ENCODE measurements at places on chromosomes 1 and 21. TPM values are rescaled to one million over a fixed set of nuclear protein-coding genes. Genes with fewer than 3 reads are reported as not detected.

- no peak overlapping the region for H3K27ac ChIP-seq
- no peak overlapping the region for H3K4me3 ChIP-seq
- no peak for DNase-seq
- no peaks in the 10 kb centered on the region for H3K4me1 ChIP-seq
- no peaks in the 10 kb centered on the region for H3K36me3 ChIP-seq
Observed at GRCh38 chr1:221987860-221988520, 246.1 kb upstream of the DUSP10 start.

GRCh38 chr1:156337052-156337887 lies 822 bp downstream of the CCT3 start:
- no peak for DNase-seq
- H3K27me3 ChIP-seq = no peaks in the 10 kb centered on the region
- H3K4me1 ChIP-seq = 0 out of 2 replicates have a peak, but pooled peaks cover 2% of the 10 kb centered on the region
- H3K4me3 ChIP-seq = peak overlapping the region; percentile 89
- peaks cover 27% of the 10 kb centered on the region for H3K36me3 ChIP-seq

- no peak overlapping the region for H3K4me3 ChIP-seq
Observed at GRCh38 chr21:45016031-45016405, 58.4 kb upstream of the ADARB1 start.

- H3K4me3 ChIP-seq = no peak overlapping the region
- no peaks in the 10 kb centered on the region for H3K27me3 ChIP-seq
- no peaks in the 10 kb centered on the region for H3K4me1 ChIP-seq
- H3K27ac ChIP-seq = no peak overlapping the region
Observed at GRCh38 chr1:109535971-109536491, 3.6 kb upstream of the GPR61 start.

DNA sequence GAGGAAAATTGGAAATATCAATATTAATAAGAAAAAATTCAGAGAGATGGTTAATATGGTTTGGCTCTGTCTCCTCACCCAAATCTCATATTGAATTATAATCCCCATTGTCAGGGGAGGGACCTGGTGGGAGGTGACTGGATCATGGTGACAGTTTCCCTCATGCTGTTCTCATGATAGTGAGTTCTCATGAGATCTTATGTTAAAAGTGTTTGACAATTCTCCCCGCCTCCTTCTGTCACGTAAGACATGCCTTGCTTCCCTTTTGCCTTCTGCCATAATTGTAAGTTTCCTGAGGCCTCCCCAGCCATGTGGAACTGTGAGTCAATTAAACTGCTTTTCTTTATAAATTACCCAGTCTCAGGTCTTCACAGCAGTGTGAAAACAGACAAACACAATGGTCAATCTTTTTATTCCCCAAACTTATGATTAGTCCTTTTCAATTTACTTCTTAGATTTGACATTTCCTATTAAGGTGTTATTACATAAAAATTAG lies 11.0 kb downstream of the EGLN1 start:
- no peaks in the 10 kb centered on the region for H3K27me3 ChIP-seq
- H3K27ac ChIP-seq = no peak overlapping the region
- no peaks in the 10 kb centered on the region for H3K36me3 ChIP-seq
- DNase-seq = no peak
- H3K4me3 ChIP-seq = no peak overlapping the region

DNA sequence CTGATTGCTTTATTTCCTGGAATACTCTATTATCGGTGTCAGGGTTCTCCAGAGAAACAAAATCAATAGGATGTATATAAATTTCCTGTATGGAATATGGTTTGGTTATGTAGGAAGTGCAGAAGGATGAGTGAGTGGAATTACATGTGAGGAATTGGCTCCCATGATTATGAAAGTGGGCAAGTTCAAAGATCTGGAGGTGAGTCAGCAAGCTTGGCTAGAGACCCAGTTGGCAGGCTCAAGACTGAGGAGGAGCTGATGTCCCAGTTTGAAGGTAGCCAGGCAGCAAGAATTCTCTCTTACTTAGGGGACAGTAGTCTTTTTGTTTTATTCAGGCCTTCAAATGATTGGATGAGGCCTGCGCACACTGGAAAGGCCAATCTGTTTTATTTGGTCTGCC lies 57.5 kb downstream of the MAP3K7CL start:
- H3K36me3 ChIP-seq = no peaks in the 10 kb centered on the region
- no peak overlapping the region for H3K4me3 ChIP-seq
- DNase-seq = no peak

DNA sequence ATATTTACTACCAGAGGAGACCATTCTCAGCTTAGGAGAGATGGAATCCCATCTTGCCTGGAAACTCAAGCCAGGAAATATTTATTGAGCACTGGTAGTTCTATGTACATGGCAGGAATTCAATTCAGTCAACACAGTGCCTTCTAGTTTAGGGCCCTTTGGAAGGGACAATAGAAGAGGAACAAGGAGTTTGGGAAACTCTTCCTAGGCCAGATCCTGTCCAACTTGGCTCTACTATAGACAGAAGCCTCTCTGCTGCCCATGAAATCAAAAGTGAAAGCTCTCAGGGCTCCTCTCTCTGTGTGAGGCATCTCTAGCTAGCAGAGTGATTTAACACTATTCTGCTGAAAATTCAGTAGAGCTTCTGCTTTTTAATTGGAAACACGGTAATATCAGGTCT lies 244.6 kb upstream of the MAP1LC3C start:
- H3K4me3 ChIP-seq = no peak overlapping the region
- H3K27me3 ChIP-seq = no peaks in the 10 kb centered on the region
- H3K27ac ChIP-seq = no peak overlapping the region
- no peak for DNase-seq
- H3K36me3 ChIP-seq = no peaks in the 10 kb centered on the region

DNA sequence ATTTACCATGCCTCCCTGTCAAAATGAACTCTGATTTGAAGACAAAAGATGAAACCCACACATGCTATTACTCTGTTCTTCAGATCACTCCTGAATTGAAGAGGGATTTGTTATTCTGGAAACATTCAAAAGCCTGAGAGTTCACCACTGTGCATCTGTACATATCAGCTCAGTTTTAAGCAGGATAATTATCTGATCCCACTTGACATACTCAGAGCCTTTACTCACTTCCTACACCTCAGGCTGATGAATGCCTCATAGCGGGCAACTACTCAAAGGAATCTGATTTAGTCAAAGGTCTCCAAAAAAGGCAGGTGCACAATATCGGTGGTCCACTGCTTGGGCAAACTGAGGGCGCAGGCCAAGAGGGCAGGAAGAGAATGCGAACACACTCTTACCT lies 47.5 kb upstream of the LPAR3 start:
- H3K4me1 ChIP-seq = no peaks in the 10 kb centered on the region
- H3K36me3 ChIP-seq = no peaks in the 10 kb centered on the region
- no peak overlapping the region for H3K4me3 ChIP-seq
- H3K27me3 ChIP-seq = no peaks in the 10 kb centered on the region
- no peak overlapping the region for H3K27ac ChIP-seq

GALNT2 gene
- total RNA-seq = 83.7 TPM

SPRR4 gene
- not detected for total RNA-seq

- H3K36me3 ChIP-seq = peaks cover 4% of the 10 kb centered on the region
- 0 out of 2 replicates have a peak overlapping the region, but pooled peaks have one; percentile 19 for H3K27ac ChIP-seq
- H3K4me3 ChIP-seq = no peak overlapping the region
- H3K27me3 ChIP-seq = no peaks in the 10 kb centered on the region
Observed at GRCh38 chr1:16149146-16149545, 6.7 kb downstream of the EPHA2 start.

GRCh38 chr21:34703571-34703970 lies 34.8 kb downstream of the CLIC6 start:
- H3K4me3 ChIP-seq = no peak overlapping the region
- no peaks in the 10 kb centered on the region for H3K36me3 ChIP-seq

DNA sequence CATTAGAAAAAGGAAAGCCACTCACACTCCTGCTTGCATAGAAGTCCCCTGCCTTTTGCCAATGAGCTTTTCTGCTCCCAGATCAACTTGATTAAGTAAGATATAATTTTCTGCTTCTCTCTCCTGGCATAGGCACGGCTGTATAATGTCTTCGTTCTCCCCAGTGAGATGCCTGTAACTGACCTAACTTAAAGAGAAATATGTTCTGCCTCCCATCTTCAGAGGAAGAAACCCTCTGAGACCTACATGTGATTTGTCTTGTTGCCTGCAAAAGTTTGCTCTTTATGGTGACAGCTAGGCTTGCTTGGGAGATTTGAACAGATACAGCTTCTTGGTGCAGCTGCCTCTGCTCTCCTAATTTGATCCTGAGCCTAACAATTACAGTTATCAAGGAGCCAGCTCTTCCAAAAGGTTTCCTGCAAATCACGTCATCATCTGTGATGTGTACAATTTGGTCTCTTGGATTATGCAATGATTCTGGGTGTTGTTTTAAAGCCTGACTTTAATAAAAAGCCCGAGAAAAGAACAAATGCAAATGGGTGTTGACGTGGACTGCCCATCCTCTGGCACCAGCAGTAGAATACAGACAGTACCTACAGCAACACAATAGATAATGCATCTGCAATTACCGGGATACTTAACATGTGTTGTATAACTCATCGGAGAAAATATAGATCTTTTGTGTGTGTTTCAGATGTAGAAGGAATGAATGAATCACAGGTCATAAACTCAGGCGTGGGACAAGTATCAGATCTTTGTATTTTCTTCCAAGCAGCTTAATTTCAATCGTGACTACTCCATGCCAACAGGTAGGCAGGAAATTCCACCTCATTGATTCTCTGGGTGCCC lies 76.2 kb upstream of the KAZN start:
- no peak overlapping the region for H3K4me3 ChIP-seq
- H3K27me3 ChIP-seq = no peaks in the 10 kb centered on the region
- no peaks in the 10 kb centered on the region for H3K4me1 ChIP-seq

NMNAT2 gene
- 20.9 TPM for total RNA-seq

- no peak overlapping the region for H3K27ac ChIP-seq
- H3K36me3 ChIP-seq = no peaks in the 10 kb centered on the region
- H3K4me1 ChIP-seq = no peaks in the 10 kb centered on the region
- H3K27me3 ChIP-seq = no peaks in the 10 kb centered on the region
Observed at GRCh38 chr1:167912294-167912693, 1.6 kb downstream of the ADCY10 start.

DNA sequence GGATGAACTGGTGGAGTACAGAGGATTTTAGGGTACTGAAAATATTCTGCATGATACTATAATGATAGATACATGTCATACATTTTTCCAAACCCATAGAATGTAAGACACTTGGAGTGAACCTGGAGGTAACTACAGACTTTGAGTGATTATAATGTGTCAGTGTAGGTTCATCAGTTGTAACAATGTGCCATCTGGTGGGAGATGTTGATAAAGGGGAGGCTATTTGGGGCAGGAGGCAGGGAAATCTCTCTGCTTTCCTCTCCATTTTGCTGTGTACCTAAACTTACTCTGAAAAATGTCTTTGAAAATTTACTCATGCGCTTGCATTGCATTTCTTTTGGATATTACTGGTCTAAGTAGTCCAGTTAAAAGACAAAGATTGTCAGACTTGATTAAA lies 35.2 kb downstream of the PTBP2 start:
- H3K4me3 ChIP-seq = no peak overlapping the region
- no peaks in the 10 kb centered on the region for H3K4me1 ChIP-seq
- DNase-seq = no peak
- peaks cover 91% of the 10 kb centered on the region for H3K36me3 ChIP-seq

KIF2C gene
- 68.1 TPM for total RNA-seq

- no peak for DNase-seq
- H3K27me3 ChIP-seq = no peaks in the 10 kb centered on the region
Observed at GRCh38 chr1:24708938-24709337, 36.3 kb upstream of the CLIC4 start.

SPRR3 gene
- total RNA-seq = not detected

DNA sequence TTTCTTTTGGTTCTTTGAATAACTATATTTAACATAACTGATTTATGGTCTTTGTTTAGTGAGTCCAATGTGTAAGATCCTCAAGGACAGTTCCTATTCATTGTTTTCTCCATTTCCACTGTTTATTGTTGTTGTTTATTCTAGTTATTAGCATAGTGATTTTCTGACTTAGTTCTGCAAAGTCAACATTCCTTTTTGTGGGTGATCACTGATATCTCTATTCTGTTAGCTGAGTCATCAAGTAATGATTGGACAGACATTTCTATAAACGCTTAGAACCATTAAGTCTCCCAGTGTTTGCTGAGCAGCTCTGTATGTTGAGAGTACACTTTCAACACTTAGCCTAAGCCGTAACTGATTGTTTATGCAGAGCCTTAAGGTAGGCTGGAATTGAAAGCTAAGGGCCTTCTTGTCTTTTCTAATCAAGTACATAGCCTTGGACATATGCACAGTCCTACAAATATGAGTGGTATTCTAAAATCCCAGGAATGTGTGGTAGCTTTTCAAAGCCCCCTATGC lies 87.1 kb downstream of the SLC5A9 start:
- H3K4me3 ChIP-seq = no peak overlapping the region
- H3K27me3 ChIP-seq = no peaks in the 10 kb centered on the region
- H3K4me1 ChIP-seq = no peaks in the 10 kb centered on the region
- H3K36me3 ChIP-seq = no peaks in the 10 kb centered on the region
- no peak overlapping the region for H3K27ac ChIP-seq

MYOG gene
- not detected for total RNA-seq

SUMO3 gene
- total RNA-seq = 96.8 TPM

- H3K27ac ChIP-seq = no peak overlapping the region
- DNase-seq = no peak
- H3K36me3 ChIP-seq = no peaks in the 10 kb centered on the region
Observed at GRCh38 chr1:214075999-214076707, 88.4 kb downstream of the PROX1 start.

DNA sequence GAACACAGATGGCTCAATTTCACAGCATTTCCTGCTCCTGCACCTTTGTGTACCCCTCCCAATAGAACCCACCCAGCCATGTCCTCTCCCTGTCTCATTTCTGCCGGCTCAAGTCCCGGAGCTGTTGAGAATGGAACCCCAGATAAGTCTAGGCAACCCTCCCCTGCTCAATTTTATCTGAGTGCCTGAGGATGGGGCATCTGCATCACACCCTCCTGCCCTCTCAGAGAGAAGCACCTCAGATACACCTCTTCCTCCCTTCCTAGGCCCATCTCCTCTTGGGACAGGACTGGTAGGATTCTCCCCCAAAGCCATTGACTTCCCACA lies 1.1 kb downstream of the KIF21B start:
- H3K36me3 ChIP-seq = no peaks in the 10 kb centered on the region
- H3K4me1 ChIP-seq = peaks cover 39% of the 10 kb centered on the region
- H3K27me3 ChIP-seq = no peaks in the 10 kb centered on the region
- H3K27ac ChIP-seq = no peak overlapping the region
- H3K4me3 ChIP-seq = peak overlapping the region; percentile 64
- no peak for DNase-seq

DNA sequence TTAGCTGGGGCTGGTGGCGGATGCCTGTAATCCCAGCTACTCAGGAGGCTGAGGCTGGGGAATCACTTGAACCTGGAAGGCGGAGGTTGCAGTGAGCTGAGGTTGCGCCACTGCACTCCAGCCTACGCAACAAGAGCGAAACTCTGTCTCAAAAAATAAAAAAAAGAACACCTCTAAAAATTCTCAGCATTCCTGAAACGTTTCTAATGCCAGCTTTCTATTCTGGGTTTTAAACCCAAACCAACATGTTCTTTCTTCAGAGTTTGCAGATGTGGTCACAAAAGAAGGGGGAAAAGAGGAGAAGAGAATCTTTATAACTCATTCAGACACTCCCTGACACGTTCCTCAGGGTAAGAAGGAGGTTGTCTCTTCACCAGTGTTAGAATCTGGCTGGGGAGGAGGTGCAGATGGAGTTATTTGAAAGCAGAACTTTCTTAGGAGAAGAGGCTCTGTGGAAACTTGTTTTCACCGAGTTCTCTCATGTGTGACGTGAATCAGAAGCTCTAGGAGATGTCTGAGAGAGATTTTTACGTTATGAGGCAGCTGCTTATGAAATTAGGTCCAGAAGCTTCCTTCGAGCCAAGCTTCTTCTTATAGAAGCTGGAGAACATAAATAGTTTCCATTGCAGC lies 17.8 kb upstream of the CNR2 start:
- no peak overlapping the region for H3K4me3 ChIP-seq
- no peaks in the 10 kb centered on the region for H3K36me3 ChIP-seq
- no peaks in the 10 kb centered on the region for H3K4me1 ChIP-seq
- no peak for DNase-seq
- no peak overlapping the region for H3K27ac ChIP-seq
- H3K27me3 ChIP-seq = no peaks in the 10 kb centered on the region

FCRL5 gene
- total RNA-seq = 1.0 TPM
